Kidney epithelial cell (primary cell): ENCODE measurements at places on chromosomes 7 and 10.

GRCh38 chr10:28822719-28823464 is 145.6 kb downstream of the BAMBI start:
- DNase-seq: no peak

- DNase-seq: no peak
Measured at GRCh38 chr7:28703037-28703765, 254.9 kb downstream of the TRIL start.

DNA sequence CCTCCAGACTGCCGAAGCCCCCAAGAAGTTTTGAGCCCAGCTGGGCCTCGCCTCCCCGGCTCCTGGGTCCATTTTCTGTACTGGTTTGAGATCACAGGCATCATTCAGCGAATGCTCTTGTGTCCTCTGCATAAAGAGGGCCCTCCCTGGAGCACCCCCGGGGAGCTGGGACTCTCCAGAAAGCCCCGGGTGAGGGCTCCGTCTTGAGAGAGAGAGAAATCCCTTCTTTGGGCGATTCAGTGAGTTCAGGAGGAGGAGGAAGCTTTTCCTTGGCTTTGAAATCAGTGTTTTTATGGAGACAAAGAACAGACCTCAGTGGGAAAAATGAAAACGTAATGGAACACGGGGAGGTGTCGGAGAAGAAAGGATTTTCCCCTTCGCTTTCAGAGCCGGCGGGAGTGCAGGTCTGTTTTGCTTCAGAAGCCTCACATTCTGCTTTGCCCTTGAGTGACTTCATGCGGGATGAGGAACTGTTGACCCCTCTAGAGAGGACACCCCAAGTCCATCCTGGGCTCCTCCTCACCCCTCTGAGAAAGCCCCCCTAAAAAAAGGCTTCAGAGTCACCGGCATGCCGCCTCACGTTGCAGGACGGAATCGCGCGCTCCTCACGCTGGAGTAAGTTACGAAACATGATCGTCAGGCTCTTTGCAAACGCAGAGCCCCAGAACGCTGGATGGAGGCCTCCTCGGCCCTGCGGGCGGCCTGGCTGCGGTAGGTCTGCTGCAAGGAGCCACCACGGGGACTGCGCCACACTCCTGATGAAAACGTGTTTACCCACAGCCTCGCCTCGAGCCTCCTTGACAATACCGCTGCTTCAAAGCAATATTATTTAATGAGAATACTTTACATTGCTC is 8.5 kb upstream of the AP5Z1 start:
- DNase-seq: no peak

- peak; percentile 63 for DNase-seq
Measured at GRCh38 chr10:62224606-62225005, 44.0 kb downstream of the RTKN2 start.

- DNase-seq: no peak
Measured at GRCh38 chr10:72328829-72329204, 25.9 kb downstream of the DNAJB12 start.

GRCh38 chr10:35992107-35992506 is 350.0 kb upstream of the FZD8 start:
- no peak for DNase-seq

DNA sequence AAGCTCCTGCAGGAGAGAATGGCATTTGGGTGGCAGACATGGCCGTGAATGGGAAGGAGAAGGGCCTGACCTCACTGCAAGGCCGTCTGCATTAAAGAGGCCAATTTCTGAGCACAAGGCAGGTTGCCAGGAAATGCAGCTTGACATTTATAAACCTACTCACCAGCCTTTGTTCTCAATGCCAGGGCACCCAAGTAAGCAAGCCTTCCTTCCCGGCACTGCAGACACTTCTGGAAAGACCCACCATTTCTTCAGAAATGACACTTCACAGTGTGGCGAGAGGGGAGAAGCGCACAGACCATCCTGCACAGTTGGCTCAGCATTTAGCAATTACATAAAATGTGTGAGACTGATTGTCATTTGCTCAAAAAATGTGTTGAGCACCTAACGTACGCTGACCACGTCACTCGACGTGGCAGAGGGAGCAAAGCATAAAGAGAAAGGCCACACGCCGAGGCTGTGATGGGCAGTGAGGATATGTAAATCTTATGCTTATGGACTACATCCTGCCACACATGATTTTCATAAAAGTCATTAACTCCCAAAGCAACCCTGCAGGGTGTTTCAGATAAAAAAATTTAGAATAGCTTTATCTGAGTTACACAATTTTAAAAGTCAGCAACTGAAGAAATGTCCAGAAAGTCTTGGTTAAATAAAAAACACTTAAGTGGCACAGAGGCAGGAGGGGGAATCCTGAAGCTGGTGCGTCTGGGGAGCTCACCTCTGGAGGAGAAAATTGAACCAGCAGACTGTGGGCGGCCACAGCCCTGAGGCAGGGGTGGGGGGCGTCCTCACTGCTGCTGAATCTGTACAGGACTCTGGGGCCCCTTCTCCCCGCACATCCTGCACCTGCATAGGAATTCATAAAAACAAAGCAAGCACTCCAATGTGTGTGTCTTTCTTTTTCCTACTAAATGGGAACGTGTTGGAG is 543.8 kb downstream of the PTPRN2 start:
- DNase-seq: no peak

GRCh38 chr7:72298091-72298490 is 114.0 kb downstream of the CALN1 start:
- DNase-seq: no peak

GRCh38 chr10:89278900-89279392 is 22.9 kb upstream of the IFIT2 start:
- no peak for DNase-seq

DNA sequence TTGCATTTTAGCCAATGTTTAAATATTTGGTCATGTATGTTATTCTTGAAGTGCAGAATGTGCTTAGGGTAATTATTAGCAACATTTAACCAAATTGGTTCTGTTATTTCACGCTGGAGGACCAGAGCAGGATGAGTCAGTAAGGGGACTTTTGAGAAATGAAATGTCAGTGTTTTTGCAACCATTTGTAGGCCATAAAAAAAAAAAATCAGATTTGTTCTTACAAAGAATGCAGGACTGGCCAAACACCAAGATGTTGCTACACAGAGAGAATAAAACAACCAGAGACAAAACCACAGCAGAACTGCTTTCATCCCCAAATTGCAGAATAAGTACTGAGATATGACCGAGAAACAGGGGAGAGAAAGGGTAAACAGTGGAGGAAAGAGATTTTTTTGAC is 62.1 kb downstream of the TPST1 start:
- peak; percentile 66 for DNase-seq

DNA sequence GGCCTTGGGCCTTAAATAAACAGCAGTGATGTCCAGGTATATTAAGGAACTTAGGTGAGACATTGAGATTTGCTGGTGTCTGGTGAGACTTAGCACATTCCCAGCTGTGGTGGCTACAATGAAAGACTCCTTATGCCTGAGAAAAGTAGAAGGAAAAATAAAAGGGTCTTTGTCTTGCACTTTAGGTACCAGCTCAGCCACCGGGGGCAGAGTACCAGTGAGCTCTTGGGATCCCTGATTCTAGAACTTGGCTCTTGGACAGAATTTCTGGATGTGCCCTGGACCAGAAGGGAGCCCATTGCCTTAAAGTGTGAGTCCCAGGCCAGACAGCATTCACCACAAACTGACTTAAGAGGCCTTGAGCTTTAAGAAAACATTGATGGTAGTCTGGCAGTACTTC is 1038.7 kb downstream of the SORCS3 start:
- DNase-seq: no peak

DNA sequence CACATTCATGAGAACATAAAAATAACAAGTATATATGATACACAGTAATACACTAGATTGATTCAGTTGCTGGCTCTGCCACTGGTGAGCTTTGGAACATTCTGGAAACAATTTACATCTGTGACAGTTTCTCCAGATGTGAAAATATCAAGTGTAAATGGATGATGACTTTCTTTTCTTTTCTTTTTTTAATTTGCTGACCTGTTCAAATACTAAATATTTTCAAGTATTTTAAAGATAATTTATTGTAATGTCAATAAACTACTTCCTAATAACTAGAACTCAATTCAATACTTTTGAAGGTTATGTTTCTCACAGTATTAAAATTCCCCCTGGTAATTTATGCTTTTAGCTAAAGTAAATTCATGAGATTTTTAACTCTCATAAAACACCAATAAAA is 180.3 kb downstream of the CRPPA start:
- no peak for DNase-seq

GRCh38 chr10:70528741-70529362 is 50.3 kb downstream of the PALD1 start:
- DNase-seq: no peak

- peak; percentile 16 for DNase-seq
Measured at GRCh38 chr7:17769918-17770317, 170.4 kb downstream of the SNX13 start.

- no peak for DNase-seq
Measured at GRCh38 chr10:100506596-100507356, 12.9 kb downstream of the SEC31B start.

DNA sequence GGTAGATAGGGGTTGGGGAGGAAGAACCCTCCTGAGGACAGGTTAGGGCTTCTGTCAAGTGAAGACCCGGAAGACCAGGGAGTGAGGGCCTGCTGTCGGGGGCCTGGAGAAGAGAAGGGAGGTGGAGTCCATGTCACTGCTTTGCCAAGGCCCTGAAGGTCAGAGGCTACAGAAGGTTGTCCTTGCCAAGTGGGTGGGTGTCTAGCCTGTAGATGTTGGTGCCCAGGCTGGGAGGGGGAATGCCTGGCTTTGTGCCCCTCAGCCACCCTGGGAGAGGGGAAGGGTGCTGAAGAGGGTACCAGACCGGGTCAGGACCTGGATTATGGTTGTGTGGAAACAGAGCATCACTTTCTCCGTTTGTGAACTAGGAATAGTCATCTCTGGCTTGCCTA is 67.2 kb upstream of the AQP1 start:
- no peak for DNase-seq

DNA sequence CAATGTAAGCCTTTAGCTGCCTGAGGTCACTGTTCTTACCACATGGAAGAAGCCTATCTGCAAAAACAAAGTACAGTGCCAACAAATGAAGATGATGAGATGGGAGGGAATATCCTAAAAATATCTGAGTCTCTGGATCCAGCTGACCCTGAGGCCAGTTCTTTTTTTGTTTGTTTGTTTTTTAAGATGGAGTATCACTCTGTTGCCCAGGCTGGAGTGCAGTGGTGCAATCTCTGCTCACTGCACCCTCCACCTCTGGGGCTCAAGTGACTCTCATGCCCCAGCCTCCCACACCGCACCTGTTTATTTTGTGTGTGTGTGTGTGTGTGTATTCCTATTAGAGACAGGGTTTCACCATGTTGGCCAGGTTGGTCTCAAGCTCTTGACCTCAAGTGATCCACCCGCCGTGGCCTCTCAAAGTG is 44.9 kb downstream of the HYCC1 start:
- DNase-seq: no peak

GRCh38 chr10:47225928-47226645 is 73.9 kb upstream of the GDF10 start:
- DNase-seq: no peak

DNA sequence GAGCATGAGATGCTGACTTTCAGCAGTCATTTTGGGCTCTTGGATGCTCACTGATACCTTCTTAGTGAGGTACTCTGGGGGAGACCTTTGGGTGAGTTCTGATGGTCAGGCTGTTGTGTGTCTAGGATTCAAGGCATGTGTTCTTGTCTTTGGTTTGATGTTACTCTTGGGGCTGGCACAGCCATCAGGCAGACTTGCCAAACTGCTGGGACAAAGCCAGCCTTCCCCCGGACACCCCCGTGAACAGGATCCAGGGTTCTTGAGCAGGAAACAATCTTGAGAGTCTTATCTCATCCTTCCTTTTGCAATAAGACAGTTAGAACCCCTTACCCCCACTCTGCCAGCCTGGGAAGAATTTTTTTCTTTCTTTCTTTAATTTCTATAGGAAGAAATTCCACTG is 42.2 kb downstream of the SUFU start:
- no peak for DNase-seq

DNA sequence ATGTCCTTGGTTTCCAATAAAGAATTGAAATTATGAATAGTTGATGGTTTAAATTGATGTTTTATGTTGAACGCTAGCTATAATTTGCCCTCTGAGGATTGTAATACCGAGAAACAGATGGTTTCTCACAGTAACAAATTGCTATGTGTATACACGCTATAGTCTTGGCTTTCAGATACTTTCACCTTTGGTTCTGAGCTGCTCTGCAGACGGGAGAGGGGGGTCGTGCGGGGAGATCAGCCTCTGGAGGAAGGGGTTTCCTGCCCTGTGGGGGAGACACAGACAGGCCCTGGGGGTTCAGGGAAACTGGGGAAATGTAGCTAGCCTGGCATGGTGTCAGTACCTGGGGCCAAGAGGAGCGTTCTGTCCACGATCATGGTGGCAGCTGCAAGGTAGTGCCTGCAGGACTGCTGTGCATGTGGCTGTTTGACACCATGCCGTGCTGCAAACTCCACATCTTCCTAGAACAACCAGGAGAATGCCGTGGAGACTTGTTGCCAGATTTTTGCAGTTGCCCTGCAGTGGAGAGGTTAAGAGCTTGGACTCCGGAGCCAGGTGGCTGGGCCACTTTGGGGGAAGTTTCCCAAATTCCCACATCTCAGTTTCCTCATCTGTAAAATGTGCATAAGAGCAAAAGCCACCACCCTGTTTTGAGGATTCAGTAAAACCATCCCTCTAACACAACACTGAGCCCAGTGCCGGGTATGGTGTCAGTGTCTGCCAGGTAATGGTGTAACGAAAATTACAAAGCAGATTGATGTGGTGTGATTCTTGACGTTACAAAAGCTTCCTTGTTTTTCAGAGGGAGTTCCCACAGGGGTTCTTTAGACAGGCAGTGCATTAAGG is 167.9 kb downstream of the CUX1 start:
- DNase-seq: no peak

- DNase-seq: no peak
Measured at GRCh38 chr10:107807836-107808235, 643.3 kb upstream of the SORCS1 start.

DNA sequence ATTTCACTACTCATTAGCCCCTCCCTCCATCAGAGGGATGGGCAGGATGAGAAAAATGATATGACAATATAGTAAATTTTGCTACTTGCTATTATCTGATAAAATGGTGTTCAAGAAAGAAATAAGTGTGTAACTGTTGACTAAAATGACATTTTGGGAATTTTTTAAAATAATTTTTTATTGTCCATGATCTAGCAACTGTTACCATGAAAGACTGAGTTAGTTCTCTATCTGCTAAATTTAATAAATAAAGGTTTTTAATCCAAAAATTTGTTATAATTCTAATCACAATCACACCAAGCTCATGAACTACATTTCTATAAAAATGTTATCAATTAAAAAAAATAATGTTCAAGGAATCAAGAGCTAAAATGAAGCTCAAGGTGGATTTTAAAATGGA is 28.7 kb upstream of the EPC1 start:
- no peak for DNase-seq

DNA sequence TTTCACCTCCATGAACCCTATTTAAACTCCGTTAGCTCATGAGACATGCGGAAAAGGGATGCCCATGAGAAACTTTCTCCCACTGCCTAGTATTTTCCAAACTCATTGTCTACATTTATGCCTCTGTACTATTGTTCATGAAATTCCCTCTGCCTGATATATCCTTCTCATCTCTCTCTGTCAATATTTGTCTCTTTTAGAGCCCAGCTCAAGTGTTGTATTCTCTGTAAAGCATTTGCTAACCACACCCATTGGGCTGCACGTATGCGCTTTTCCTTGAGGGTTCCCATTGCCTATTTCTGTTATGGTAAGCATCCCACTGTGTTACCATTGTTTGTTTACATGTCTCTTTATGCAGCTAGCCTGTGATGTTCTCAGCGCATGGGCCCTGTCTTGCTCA is 211.4 kb downstream of the MDFIC start:
- DNase-seq: no peak

- no peak for DNase-seq
Measured at GRCh38 chr7:97871659-97872024, 566 bp downstream of the ASNS start.

- DNase-seq: no peak
Measured at GRCh38 chr10:119654540-119654939, 3.4 kb downstream of the BAG3 start.
